ENCODE measurements at places on chromosomes 12 and 14. TPM values are rescaled to one million over a fixed set of nuclear protein-coding genes. Genes with fewer than 3 reads are reported as not detected.
A peak's percentile ranks its signal among the peaks of the same experiment; 100 is the strongest.

GRCh38 chr12:510071-510825, 50.5 kb downstream of the B4GALNT3 start:
- peaks cover 6% of the 10 kb centered on the region for H3K4me1 ChIP-seq
- H3K27me3 ChIP-seq: no peaks in the 10 kb centered on the region
- DNase-seq: peak; percentile 74
- no peaks in the 10 kb centered on the region for H3K36me3 ChIP-seq
- no peak overlapping the region for H3K4me3 ChIP-seq
- peak overlapping the region; percentile 51 for H3K27ac ChIP-seq

DNA sequence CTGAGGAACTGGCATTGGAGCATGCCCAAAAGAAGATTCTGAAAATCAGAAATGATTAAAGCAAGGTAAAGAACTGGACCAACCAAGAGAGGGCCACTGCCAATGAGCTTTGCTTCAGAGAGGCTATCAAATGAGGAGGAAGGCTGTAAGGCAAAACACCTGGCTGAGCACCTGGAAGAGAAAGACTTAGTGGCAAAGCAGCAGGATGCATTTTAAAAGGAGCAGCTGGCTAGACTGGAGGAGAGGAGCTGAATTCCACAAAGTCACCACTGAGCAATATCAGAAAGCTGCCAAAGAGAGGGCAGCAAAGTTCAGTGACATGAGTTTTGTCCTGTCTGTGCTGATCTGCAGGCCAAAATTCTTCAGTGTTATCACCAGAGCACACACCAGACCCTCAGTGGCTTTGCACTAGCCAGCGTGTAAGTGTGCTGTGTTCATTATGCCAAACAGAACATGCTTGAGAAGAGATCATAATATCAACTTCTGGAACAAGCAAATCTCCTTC, 338.7 kb downstream of the TRHDE start:
- DNase-seq: no peak
- H3K36me3 ChIP-seq: no peaks in the 10 kb centered on the region
- no peaks in the 10 kb centered on the region for H3K27me3 ChIP-seq
- no peak overlapping the region for H3K4me3 ChIP-seq
- H3K4me1 ChIP-seq: no peaks in the 10 kb centered on the region

DNA sequence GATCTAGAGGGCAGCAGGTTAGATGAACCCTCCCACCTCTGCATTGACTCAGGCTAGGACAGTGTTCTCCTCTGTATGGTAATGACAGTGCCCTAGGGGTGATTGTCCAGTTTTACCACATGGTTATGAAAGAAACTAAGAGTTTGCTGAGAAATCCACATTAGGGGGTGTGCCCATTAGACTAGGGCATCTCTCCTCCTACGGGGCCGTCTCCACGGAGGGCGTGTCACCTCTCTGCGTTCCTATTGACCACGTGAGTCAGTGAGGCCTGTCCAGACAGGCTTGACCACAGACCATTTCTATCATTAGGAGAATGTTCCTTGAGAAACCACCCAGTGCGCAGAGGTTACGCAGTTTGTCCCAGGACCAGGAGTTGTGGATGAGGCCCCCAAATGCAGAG, 8.3 kb downstream of the MVK start:
- no peaks in the 10 kb centered on the region for H3K27me3 ChIP-seq
- no peak for DNase-seq

- no peak overlapping the region for H3K4me3 ChIP-seq
- peaks cover 21% of the 10 kb centered on the region for H3K4me1 ChIP-seq
- peaks cover 61% of the 10 kb centered on the region for H3K36me3 ChIP-seq
- DNase-seq: no peak
- no peaks in the 10 kb centered on the region for H3K27me3 ChIP-seq
These were observed 3.4 kb downstream of the MYG1 start for GRCh38 chr12:53302903-53303302.

GRCh38 chr12:87382436-87382835, 646.8 kb downstream of the C12orf50 start:
- no peak for DNase-seq
- no peaks in the 10 kb centered on the region for H3K36me3 ChIP-seq
- no peak overlapping the region for H3K27ac ChIP-seq
- no peak overlapping the region for H3K4me3 ChIP-seq
- no peaks in the 10 kb centered on the region for H3K27me3 ChIP-seq

DNA sequence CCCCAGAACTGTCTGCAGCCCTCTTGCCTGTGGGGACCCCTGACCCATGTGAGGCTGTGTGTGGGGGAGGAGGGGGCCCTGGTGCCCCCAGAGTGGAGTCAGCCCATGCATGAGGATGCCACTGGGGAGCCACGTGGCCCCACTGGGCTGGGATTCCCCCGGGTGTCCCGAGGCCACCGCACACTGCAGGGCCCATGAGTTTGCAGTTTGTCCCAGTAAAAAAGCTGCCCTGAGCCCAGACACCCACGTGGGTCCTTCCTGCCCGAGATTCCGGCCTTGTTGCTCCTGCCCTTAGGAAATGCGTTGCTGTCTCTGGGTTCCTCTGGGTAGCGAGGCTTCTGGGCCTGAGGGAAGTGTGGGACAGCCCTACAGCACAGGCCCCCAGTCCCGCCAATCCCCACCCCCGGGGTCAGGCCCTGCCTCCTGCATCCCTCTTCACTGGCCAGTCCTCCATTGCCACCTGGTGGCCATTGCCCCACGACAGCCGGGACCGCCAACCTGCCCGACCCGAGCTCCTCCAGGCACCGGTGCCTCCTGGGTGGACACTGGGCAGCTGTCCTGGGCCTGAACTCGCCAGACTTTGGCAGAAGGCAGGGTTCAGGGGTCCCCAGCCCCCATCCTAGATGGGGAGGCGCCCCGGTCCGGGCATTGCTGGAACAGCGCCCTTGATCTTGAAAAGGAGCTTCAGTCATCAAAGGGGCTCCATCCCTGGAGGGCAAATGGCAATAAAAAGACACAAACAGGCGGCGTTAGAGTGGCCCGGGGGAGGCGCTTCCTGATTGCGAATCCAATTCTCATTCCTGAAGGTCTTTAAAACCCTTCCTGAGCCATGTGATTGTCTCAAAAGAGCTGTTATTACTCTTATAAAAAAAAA, 15.6 kb upstream of the C14orf180 start:
- peak; percentile 85 for DNase-seq
- H3K27ac ChIP-seq: no peak overlapping the region
- no peak overlapping the region for H3K4me3 ChIP-seq
- H3K36me3 ChIP-seq: no peaks in the 10 kb centered on the region

- H3K27ac ChIP-seq: no peak overlapping the region
- H3K4me1 ChIP-seq: peaks cover 22% of the 10 kb centered on the region
- H3K4me3 ChIP-seq: no peak overlapping the region
- no peak for DNase-seq
These were observed 58.9 kb downstream of the CCDC88C start for GRCh38 chr14:91358654-91359220.

GRCh38 chr14:62315631-62316030, 553.4 kb downstream of the SNAPC1 start:
- no peaks in the 10 kb centered on the region for H3K36me3 ChIP-seq
- no peak for DNase-seq
- no peaks in the 10 kb centered on the region for H3K4me1 ChIP-seq
- H3K27ac ChIP-seq: no peak overlapping the region

DNA sequence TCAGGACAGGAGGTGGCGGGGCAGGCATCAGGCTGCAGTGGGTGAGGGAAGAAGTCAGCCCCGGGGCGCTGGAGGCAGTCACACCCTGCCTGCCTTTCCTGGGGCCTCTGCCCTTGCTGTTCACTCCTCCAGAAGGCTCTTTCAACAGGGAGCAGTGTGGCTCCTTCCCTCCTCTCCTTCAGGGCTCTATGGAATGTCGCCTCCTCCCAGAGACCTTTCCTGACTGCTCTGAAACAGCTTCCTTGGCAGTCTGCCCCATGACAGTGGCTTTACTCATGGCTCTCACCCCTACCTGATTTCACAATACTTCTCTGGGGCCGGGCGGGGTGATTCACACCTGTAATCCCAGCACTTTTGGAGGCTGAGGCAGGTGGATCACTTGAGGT, 7.1 kb downstream of the RHOF start:
- no peaks in the 10 kb centered on the region for H3K27me3 ChIP-seq
- H3K27ac ChIP-seq: peak overlapping the region; percentile 42
- peaks cover 51% of the 10 kb centered on the region for H3K4me1 ChIP-seq

DNA sequence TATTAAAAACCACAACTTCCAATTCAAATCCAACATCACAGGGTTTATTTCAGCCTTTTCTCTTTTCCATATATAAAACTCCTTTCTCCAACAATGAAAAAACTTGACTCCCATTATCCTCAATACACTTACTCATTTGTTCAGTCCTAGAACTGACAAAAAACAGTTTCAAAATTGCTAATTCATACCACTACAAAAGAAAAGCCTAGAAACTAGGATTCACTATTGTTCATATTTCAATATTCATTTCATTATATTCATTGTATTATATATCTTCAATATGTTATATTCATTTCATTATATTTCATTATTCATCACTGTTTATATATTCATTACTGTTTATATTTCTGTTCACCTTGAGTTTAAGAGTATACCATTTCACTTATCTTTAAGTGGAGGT, 85.8 kb downstream of the NUMB start:
- H3K27ac ChIP-seq: no peak overlapping the region
- H3K4me3 ChIP-seq: no peak overlapping the region
- H3K27me3 ChIP-seq: no peaks in the 10 kb centered on the region

DNA sequence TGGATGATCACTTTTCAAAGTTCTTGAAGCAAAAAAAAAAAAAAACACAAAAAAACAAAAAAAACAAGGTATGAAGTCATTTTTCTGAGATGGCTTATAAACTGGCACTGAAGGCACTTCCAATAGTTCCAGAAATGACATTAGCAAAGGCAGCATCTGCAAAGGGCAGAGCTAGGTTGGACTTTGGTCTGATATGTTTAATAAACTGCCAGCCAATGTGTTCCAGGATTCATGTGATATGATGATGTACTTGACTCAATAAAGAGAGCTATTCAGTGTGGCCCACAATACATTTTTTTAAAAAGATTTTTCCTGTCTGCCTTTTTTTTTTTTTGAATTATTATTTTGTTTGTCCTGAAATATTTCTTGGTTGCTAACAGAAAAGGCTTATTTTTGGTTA, 79.6 kb downstream of the VRK1 start:
- H3K4me1 ChIP-seq: no peaks in the 10 kb centered on the region
- no peak overlapping the region for H3K27ac ChIP-seq
- no peak for DNase-seq
- H3K27me3 ChIP-seq: no peaks in the 10 kb centered on the region
- no peaks in the 10 kb centered on the region for H3K36me3 ChIP-seq

GRCh38 chr14:36646664-36647416, 14.8 kb upstream of the PAX9 start:
- H3K36me3 ChIP-seq: no peaks in the 10 kb centered on the region
- peaks cover 71% of the 10 kb centered on the region for H3K27me3 ChIP-seq
- no peak overlapping the region for H3K27ac ChIP-seq
- H3K4me3 ChIP-seq: peak overlapping the region; percentile 37

DNA sequence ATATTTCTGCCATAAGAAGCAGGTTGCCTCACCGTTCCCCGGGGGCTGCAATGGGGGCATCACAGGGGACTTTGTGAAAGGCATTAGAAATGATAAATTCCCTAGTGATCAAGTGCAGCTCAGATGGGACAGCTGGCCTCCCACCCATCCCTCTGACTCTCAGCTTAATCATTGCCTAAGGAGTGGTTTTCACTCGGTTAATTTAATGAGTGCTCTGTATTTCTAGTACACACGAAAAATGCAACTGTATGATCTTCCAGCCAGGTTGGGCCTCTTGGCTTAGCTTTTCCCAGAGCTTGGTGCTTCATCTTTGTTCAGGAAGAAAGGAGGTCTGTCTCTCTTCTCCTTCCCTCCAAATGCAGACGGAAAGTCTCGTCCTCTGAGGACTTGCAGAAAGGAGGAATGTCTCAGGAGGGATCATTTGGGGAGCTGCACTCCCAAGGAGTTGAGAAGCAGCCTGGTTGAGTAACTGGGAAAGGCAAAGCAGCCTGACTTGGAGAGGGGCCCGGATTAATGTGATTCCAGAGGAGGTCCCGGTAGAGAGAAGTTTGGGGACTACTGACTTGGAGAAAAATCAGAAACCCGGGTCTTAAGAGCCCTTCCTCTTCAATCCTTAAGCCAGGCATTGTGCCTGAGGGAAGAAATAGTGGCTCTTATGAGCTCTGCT, 7.2 kb downstream of the CD9 start:
- H3K27ac ChIP-seq: peak overlapping the region; percentile 51
- no peaks in the 10 kb centered on the region for H3K27me3 ChIP-seq
- H3K4me3 ChIP-seq: no peak overlapping the region
- peaks cover 82% of the 10 kb centered on the region for H3K4me1 ChIP-seq
- H3K36me3 ChIP-seq: peaks cover 21% of the 10 kb centered on the region
- no peak for DNase-seq

DNA sequence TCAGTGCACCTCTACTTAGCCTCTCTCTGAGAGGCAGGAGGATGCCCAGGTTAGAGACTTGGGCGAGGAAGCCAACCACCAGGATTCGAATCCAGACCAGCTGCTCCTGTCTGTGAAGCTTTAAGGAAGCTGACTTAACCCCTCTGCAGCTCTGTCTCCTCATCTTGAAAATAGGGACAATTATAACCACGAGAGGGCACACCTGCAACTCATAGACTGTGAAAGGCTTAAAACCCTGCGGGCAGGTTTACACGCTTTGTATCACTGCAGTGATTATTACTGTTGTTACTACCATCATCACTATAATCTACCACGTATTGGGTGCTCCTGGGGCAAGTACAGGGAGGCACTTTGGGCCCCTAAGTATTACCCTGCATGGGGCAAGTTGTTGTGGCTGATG, 379.8 kb downstream of the VRK1 start:
- DNase-seq: no peak
- H3K4me3 ChIP-seq: no peak overlapping the region
- H3K4me1 ChIP-seq: no peaks in the 10 kb centered on the region
- no peaks in the 10 kb centered on the region for H3K36me3 ChIP-seq
- no peaks in the 10 kb centered on the region for H3K27me3 ChIP-seq

GRCh38 chr14:24634158-24634557, at the start of gene GZMB:
TSS of gene GZMB (minus strand) at chr14:24634190. CDS start at chr14:24634160, 30 bp downstream.
- no peaks in the 10 kb centered on the region for H3K27me3 ChIP-seq
- no peaks in the 10 kb centered on the region for H3K36me3 ChIP-seq
- H3K4me3 ChIP-seq: no peak within 1 kb of the TSS
- no peak within 1 kb of the TSS for H3K27ac ChIP-seq

- H3K27ac ChIP-seq: no peak overlapping the region
- H3K27me3 ChIP-seq: no peaks in the 10 kb centered on the region
These were observed 19.8 kb upstream of the UNC79 start for GRCh38 chr14:93410893-93411292.

Gene SYNDIG1L
- total RNA-seq: 2.9 TPM

Gene SDSL
- total RNA-seq: 10.7 TPM

Gene PPP1R3E
- 14.6 TPM for total RNA-seq

Gene PRPH
- total RNA-seq: not detected

Gene SERPINA3
- total RNA-seq: 36.4 TPM

Gene CABP1
- 0.23 TPM for total RNA-seq

Gene SERPINA10
- not detected for total RNA-seq

Gene AQP2
- total RNA-seq: not detected
